ENCODE measurements at places on chromosomes 11 and 22.

DNA sequence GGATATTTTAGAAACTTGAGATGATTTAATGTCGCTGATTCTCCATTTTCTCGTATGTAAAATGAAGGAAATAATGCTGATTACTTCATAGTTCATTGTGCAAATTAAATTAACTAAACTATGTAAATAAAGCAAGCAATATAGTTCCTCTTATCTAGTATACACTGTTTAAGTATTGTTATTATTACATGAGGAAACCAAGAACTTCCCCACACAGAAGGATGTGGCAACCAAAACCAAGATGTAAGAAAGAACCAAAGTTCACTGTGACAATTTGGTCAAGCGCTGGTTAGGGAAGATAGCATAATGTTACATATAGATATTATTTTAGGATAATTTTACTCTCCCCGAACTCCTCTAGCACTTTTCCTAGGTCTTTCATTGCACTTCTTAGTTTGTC lies 103.2 kb downstream of the XKR3 start:
- no peak for DNase-seq

- no peak for DNase-seq
Observed at GRCh38 chr22:41672780-41673509, 15.7 kb downstream of the SNU13 start.

DNA sequence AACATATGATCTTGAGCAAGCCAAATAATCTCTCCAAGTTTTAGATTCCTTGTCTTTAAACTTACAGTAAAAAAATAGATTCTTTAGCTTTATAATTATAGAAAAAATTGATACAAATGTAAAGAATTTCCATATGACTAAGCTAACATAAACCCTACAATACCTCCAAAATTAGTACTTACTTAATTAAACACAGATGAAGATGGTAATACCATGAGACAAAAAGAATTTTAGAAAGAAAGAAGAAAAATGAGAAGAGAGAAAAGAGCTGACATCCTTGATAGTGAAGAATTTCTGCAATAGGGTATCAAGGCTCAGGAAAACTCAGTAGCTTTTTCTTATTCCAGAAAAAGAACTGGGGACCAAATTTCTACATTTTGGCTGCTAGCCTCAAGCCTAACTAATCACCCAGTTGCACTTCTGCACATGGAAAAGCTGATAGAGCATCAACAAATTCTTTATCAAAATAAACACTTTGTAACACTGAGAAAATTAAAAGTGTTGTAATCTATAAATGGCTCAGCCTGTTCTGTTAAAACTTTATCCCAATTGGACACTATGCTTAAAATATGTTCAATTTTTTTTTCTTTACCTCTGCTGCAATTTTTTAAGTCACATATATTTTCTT lies 24.7 kb upstream of the SOX6 start:
- no peak for DNase-seq

DNA sequence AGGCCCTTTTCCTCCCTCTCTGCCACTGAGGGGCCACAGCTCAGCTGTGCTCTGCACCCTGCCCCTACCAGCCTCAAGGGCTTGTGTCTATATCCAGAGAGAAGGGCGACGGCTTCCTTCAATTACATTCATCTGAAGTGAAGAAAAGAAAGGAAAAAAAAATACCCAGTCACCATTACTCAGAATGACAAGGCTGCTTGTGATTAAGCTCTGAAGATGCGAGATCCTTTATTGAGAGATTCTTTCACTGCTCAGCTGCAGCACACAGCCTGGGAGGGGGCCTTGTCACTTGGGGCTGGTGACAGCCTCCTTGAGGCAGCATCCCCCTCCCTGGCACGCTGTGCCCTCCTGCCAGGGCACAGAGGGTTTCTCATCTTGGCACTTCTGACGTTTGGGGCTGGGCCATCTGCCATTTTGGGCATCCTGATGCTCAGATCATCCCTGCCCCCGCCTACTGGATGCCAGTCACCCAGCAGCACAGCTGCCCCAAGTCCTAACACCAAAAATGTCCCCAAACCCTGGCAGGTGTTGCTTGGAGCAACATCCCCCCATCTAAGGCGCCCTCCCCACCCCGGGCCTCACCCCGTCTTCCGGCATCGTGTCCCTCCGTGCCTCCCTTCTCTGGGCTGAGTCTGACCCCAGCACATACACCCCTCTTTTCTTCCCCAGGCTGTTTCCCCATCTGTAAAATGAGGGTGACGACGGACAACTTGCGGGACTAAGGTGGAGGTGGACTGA lies 1394.7 kb downstream of the BRD1 start:
- DNase-seq = no peak

DNA sequence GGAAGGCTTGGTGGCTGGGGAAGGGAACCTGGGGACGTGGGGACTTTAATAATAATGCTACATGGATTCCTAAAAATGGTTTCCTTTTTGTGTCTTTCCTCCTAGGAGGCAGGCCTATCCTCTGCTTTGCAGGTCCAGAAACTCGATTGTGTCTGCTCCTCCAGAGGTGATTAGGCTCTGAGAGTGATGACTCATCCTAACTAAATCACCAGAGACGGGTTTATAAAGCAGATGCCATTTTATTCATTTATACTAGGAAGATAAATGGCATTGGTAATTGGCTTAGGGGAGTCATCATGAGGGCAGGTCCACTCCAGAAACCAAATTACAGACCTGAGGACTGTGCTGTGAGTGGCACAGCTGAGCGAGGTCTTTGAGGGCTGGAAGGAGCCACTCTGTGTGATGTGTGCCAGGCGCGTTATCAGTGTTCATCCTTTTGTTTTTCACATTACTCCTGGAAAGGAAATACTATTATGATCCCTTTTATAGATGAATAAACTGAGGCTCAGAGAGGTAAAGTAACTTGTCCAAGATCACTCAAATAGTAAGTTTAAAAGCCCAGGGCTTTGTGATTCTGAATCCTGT lies 7.1 kb downstream of the NLRX1 start:
- no peak for DNase-seq

- no peak for DNase-seq
Observed at GRCh38 chr11:70501051-70501901, 102.9 kb downstream of the CTTN start.

- no peak for DNase-seq
Observed at GRCh38 chr22:35421121-35421520, 21.2 kb downstream of the MCM5 start.

GRCh38 chr11:67050139-67050538 lies 6.5 kb upstream of the RHOD start:
- DNase-seq = no peak

DNA sequence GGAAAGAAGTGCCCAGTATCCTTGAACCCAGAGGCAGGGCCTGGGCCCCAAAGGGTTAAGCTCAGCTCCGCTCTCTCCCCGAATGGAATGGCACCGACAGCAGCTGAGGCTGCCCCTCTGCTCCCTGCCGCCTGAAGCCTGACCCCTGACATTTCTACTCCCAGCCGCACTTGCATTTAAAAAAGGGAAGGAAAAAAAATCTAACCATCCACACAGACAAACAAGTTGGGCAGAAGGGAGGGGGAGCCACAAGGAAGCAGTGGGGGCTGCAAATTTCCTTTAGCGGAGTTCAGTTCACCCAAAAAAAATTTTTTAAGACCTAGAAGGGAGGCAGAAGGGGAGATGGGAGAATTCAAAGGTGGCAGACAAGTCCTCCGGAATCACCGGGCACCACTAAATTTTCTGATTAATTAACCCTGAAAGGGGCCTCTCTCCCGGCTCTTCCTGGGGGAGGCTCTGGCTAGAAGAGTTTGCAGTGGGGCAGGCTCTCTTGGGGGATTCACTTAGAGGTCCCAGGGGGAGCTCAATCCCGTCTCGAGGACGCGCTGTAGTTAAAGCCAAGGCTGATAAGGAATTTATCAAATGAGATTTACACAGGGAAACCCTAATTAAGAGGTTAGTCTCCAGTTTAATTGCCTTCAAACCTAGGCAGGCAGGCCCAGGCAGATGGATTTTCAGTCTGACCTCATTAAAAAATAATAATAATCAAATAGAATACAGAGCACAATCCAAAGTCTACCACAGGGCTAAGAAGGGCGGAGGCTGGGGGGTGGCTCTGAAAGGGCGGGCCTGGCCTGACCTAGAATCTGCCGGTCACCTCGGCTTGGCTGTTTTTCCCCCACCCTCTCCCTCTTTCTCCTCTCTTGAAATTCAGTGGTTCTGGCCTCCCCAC lies 25.6 kb downstream of the MN1 start:
- no peak for DNase-seq

DNA sequence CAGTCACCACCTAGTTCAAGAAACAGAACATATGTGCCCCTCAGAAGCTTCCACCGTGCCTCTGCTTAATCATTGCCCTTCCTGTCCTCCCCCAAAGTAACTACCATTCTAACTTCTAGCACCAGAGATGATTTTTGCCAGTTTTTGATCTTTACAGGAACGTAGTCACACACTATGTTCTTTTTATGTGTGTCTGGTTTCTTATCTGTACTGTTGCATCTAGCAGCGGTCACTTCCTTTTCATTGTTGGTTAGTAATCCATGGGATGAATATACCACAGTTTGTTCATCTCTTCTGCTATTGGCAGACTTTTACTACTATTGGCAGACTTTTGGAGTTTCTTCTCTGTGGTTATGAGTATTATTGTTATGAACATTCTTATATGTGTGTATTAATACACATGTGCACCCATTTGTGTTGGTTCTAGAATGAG lies 34.6 kb downstream of the SPECC1L start:
- no peak for DNase-seq

- no peak for DNase-seq
Observed at GRCh38 chr22:27278946-27279345, 522.6 kb downstream of the MN1 start.

GRCh38 chr11:68282141-68282860 lies 10.5 kb upstream of the C11orf24 start:
- DNase-seq = peak; percentile 98

DNA sequence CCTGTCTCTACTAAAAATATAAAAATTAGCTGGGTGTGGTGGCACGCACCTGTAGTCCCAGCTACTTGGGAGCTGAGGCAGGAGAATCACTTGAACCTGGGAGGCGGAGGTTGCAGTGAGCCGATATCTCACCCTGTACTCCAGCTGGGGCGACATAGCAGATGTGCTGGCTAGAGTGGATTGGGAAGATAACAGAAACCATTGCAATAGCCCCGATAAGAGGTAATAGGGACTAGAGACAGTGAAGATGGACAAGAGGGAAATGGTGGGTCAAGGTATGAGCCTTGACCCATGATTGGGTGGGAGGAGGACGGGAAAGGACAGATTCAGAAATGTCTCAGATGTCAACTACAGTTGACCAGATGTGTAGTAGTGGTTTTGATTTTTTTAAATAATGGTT lies 6.1 kb downstream of the SWAP70 start:
- DNase-seq = no peak

DNA sequence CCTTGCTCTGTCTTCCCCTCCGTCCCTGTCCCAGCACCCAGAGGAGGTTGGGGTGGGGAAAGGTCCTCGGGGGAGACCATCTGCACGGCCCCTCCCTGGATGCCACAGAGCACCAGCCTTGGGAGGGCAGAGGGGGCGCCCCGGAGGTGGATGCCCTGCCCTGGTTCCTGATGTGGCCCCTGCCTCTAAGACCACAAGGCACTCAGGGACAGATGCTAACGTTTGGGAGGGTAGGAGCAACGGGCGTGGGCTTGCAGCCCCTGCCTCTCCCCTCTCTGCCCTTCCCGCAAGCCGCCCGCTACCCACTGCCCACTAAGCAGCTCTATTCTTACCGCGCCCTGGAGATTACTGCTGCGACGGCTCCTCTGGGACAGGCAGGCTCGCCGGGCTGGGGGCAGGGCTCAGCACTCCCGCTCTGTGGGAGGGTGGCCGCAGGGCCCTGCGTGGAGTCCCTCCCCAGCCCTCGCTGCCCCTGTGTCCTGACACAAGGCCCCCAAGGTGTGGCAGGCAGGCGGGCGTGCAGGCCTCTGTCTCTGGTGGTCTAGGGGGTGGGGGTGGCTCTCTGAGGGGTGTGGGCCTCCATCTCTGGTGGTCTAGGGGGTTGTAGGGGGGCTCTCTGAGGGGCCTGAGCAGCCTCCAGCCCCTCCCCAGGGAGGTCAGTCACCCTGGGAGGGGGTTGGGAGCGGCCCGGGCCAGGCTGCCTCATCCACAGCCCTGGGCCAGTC lies 14.9 kb downstream of the BRSK2 start:
- no peak for DNase-seq

DNA sequence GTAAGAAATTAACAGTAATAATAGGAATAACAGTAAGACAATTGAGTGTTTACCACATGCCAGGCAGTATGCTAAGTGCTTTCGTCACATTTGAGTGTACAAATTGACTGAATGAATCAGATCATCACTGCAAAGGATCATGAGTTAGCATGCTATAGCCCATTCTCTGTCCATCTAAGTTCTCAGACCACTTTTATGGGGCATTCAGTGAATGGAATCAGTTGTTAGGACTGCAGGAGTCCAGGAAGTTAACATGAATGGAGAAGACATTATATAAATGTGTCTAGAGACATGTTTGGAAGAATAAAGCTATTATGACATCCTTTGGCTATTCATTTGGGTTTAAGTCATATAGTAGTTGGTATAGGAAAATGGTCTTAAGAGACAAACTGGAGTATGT lies 59.9 kb downstream of the NCAM1 start:
- DNase-seq = no peak

DNA sequence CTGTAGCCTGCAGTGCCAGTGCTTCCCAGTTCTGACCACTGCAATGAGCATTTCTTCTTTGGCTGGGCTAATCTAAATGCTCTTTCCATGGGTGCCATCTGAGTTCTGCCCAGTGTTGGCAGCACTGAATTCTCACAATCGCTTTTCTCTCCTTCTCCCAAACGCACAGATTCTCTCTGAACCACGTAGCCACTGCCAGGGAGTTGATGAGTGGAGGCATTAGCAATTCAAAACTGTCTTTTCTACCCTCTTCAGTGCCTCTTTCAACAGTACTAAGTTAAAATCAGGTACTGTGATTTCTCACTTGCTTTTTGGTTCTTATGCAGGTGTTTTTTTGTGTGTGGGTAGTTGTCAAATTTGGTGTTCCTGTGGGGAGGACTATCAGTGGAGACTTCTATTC lies 745.0 kb upstream of the ANO5 start:
- no peak for DNase-seq

GRCh38 chr11:112221274-112221835 lies 4.9 kb upstream of the PTS start:
- DNase-seq = no peak

DNA sequence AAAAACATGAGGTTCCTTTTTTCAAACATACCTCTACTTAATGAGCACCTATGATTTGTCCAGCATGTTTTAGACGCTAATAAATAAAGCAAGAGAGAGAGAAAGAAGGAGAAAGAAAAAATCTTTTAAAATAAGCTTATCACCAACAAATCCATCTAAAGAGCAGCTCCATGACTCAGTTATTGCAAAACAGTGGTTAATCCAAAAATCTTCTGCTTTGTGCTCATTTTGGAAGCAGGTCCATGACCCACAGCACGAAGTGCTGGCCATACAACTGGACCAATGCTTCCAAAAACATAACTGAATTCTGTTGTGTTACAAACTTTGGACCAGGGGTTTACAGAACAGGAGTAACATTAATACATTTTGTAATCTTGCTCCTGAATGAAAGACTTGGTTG lies 696.6 kb downstream of the KCNA4 start:
- no peak for DNase-seq

DNA sequence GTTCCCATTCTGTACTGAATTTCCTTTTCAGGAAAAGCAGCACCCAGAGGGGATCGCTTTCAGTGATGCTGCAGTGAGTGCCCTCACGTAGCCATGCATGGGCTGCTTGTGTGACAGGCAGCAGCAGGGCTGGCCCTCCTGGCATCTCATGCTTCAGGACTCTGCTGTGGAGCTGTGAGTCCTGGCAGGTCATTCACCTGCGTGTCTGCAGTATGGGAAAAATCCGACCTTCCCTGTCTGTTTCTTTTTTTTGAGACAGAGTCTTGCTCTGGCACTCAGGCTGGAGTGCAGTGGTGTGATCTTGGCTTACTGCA lies 13.4 kb downstream of the GLB1L2 start:
- DNase-seq = no peak
